Muscle of arm (tissue), 14 donors: ENCODE measurements at places on chromosomes 2 and 18.

GRCh38 chr2:25514043-25514637 is 159.2 kb downstream of the DTNB start:
- DNase-seq: no peak

DNA sequence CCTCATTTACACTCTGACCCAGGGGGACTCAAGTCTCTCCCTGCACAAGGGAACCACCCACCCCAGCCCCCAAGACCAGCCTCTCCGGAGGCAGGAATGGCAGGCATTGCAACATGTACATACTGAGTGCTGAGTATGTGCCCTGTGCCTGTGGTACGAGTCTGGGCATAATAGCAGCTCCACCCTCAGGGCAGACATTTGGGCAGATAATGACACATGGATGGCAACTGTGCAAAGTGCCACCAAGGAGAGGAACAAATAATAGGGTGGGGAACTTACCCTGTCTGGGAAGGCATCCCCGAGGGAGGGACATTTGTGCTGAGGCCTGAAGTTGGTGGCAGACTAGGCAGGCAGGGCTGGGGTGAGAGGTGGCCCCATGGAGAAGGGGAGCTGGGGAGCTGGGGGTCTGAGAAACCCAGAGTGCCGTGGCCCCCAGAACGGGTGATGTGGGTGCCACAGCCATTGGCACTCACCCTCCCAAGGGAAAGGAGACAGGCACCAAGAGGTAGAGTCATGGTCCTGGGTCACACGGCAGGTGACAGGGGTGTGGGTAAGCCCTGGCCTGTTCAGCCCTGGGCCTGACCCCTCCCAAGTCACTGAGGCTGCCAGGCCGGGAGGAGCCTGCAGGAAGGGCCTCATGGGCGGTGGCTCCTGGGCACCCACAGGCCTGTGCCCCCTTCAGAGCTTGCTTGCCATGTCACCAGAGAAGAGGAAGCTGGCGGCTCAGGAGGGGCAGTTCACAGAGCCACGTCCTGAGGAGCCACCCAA is 15.7 kb upstream of the GPR17 start:
- DNase-seq: no peak

GRCh38 chr2:24540011-24540477 is 49.0 kb downstream of the NCOA1 start:
- no peak for DNase-seq

GRCh38 chr18:48124857-48125626 is 194.6 kb upstream of the SMAD2 start:
- DNase-seq: no peak

GRCh38 chr2:54041135-54041534 is 70.3 kb upstream of the PSME4 start:
- no peak for DNase-seq

- peak; percentile 41 for DNase-seq
Measured at GRCh38 chr2:216992056-216992675, 132.3 kb upstream of the TNP1 start.

- no peak for DNase-seq
Measured at GRCh38 chr18:10367836-10368235, 86.6 kb upstream of the APCDD1 start.

- no peak for DNase-seq
Measured at GRCh38 chr2:29615183-29615582, 306.2 kb downstream of the ALK start.

- no peak for DNase-seq
Measured at GRCh38 chr2:96839293-96839874, 4.4 kb downstream of the ANKRD23 start.

DNA sequence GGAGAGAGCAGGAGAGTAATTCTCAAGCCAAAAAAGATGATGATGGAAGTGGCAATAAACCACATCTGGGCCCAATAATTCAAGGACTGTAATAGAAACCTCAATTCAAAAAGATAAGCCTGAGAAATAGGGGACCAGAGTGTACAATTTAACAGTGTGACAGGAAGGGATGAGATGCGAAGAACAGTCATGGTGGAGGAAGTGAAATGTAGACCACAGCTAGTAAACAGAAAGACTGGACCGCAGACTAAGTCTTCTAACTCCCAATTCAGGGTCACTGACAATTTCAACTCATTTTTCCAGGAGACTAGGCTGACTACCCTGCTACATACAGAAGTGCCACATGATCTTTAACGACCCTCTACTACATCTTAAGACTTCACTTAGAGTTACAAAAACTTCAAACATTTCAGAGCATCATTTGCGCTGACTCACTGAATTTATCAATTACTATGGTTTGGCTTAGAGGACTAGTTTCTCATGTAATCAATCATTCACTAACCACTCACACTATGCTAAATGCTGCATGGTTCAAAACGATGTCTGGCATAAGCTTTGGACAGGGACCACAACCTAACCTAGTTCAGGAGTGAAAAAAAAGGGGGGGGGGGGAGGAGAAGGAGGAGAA is 9.0 kb downstream of the CUL3 start:
- no peak for DNase-seq

- DNase-seq: peak; percentile 68
Measured at GRCh38 chr2:216596236-216596979, 36.8 kb upstream of the IGFBP2 start.

- no peak for DNase-seq
Measured at GRCh38 chr2:196172951-196173350, 1.6 kb upstream of the STK17B start.

GRCh38 chr2:40043191-40043590 is 264.1 kb upstream of the THUMPD2 start:
- DNase-seq: no peak

DNA sequence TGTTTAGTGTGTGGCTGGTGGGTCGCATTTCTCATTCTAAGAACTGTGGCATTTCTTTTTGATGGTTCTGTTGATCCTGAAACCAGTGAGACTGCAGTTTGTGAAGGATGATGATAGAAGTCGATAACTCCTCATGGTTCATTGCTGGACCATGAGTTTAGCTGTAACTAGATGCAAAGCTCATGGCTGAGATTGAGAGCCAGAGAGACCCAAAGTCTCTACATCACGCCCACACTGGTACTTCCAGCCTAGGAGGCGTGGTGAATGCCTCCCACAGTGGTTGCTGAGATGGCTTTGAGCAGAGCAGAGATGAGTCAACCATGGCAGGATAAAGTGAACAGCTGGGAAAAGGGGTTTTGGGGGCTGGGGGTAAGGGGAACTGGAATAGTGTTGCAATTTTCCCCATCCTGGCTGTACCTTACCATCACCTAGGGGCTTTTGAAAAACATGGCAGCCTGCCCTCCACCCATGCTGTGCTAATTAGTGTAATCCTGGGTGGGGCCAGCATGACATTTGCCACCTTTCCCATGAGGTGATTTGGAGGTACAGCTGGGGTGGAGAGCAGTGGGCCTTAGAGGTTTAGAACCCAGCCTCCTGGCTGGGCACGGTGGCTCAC is 24.1 kb downstream of the INPP4A start:
- no peak for DNase-seq

DNA sequence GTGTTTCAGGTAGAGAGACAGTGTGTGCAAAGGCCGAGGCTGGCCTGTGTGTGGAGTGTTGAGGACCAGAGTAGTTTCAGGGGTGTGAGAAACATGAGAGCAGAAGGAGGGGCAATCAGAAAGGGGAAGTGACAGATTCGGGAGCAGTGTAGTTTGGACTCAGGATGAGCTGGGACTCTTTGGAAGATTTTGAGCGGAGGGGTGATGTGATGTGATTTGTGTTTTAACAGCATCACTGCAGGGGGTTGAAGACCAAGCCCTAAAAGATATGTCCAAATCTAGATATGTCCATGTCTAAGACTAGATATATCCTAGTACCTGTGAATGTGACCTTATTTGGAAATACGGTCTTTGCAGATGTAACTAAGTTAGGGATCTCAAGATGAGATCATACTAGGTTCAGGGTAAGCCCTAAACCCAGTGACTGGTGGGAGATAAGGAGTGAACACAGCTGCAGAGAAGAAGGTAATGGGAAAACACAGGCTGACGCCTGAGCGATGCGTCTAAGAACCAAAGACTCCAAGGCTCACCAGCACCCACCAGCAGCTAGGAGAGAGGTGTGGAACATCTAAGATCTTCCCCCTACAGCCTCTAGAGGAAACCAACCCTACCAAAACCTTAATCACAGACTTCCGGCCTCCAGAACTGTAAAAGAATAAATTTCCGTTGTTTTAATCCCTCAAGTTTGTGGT is 38.5 kb upstream of the MYO3B start:
- no peak for DNase-seq

GRCh38 chr2:124884315-124884714 is 859.2 kb downstream of the CNTNAP5 start:
- no peak for DNase-seq

DNA sequence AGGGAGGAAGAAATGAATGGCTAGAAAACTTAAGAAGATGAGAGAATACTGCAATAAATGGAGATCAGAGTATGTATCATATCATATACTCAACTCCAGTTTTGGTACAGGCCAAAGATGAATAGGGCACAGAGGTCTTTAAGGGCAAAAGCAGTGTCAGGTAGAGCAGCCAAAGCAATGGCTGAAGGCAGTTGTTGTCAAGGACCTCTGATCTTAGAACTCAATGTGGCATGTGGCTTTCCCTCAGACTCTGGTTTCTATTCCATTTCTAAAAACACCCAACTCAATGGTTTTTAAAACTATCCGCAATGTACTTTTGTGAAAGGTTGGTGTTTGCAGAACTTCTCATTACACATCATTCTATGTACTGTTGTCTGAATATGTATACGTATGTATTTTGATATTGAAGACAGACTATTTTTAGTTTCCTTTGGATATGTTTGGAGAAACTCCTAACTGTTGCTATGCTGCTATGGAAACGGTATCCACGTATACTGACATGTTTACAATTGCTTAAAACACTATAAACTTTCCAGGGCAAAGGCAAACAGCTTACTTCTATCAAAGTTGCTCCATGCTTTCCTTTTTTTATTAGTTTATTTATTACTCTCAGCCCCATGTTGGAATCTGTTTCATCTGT is 58.1 kb upstream of the PELI1 start:
- peak; percentile 85 for DNase-seq

DNA sequence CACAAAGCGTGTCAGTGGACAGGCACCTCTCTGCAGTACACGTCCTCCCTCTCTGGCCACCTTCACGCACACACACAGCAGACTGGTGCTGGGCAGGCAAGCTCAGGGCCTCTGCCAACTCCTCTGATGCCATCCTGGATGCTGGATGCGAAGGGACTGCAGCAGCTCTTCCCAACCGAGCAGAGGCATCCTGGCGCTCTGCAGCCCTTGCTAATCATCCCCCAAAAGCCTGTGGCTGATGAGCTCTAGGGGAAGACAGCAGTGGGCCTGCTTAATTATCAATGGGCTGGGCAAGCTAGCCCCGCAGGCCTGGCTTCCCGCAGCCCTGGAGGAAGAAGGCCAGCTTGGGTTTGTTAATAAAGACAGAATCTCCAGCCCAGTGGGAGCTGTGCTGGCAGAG is 71.3 kb upstream of the TEX51 start:
- DNase-seq: no peak

GRCh38 chr2:231450548-231450989 is 13.7 kb downstream of the NCL start:
- no peak for DNase-seq

DNA sequence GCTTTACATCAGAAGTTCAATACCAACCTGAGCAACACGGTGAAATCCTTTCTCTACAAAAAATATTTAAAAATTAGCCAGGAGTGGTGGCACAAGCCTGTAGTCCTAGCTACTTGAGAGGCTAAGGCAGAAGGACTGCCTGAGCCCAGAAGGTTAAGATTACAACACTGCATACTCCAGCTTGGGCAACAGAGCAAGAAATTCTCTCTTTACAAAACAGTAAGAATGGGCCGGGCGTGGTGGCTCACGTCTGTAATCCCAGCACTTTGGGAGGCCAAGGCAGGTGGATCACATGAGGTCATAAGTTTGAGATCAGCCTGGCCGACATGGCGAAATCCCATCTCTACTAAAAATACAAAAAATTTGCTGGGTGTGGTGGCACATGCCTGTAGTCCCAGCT is 113.2 kb downstream of the USP34 start:
- no peak for DNase-seq

DNA sequence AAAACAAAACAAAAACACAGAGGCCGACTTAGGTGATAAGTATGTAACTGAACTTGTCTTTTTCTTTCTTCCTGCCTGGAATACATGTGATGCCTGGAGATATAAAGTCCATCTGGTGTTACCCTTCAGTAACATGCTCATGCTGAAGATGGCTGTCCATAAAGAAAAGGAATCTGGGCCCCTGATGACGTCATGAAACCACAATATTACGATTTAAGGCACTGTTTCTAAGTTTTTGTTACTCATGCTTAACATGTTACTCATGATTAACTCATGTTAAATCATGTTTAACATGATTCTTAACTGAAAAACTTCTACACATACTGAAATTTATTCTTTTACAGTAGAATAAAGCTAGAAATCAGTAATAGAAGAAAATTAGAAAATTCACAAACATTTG is 49.0 kb downstream of the STRADB start:
- DNase-seq: no peak

DNA sequence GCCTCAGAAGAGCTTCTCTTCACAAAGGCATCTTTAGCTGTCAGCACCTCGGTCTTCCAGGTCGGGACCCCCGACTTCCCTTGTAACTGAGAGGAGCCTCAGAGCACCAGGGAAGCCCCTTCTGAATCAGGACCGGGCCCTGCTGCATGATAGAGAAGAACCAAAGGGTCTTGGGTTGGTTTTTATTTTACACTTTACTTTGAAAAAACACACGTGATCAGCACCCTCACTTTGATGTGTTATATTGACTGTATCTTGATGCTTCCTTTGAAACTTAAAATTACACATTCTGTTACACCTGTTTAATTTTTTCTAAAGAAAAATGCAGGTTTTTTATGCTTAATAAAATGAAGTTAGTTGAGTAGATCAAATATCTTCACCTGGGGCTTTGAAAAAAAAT is 202.3 kb downstream of the FAM210A start:
- no peak for DNase-seq

DNA sequence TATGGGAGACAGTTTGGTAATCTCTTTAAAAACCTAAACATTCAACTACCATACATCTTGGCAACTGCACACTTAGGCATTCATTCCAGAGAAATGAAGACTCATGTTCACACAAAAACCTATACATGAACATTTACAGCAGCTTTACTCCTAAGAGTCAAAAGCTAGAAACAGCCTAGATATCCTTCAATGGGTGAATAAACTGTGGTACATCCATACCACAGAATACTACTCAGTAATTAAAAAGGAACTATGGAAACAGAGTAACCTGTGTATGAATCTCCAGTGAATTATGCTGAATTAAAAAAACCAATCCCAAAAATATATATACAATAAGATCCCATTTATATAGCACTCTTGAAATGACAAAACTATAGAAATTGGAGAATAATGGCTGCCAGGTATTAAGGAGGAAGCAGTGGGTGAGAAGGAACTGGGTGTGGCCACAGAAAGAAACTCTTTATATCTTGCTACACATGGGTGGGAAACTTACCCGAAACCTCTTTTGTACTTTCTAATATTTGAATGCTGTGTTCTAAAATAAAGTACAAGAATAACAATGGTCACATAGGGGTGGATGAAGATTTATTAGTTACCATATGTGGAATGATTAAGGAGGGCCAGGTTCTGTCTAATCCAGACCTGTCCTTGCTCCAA is 13.7 kb downstream of the SESTD1 start:
- DNase-seq: no peak

DNA sequence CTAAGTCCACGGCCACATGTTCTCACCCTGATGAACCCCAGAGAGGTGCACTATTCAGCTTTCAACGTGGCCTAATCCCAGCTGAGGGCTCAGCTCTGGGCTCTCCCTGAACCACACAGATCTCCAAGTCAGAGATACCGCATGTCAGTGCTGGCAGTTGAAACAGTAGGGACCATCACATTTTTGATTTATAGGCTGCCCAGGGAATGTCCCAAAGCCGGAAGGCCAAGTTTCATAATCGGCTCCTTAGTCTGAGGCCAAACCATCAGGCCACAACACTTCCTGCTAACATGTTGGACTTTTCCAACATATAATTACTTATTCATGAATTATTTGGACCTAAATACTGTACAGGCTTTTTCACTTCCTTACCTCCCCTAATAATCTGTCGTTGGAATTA is 91.9 kb upstream of the KLHL29 start:
- DNase-seq: no peak
